ENCODE measurements at places on chromosomes 12 and 14.

- DNase-seq, result no peak
Observed at GRCh38 chr14:61372842-61373555, 51.6 kb downstream of the PRKCH start.

- no peak for DNase-seq
Observed at GRCh38 chr12:73445658-73446324, 1091.8 kb upstream of the ATXN7L3B start.

DNA sequence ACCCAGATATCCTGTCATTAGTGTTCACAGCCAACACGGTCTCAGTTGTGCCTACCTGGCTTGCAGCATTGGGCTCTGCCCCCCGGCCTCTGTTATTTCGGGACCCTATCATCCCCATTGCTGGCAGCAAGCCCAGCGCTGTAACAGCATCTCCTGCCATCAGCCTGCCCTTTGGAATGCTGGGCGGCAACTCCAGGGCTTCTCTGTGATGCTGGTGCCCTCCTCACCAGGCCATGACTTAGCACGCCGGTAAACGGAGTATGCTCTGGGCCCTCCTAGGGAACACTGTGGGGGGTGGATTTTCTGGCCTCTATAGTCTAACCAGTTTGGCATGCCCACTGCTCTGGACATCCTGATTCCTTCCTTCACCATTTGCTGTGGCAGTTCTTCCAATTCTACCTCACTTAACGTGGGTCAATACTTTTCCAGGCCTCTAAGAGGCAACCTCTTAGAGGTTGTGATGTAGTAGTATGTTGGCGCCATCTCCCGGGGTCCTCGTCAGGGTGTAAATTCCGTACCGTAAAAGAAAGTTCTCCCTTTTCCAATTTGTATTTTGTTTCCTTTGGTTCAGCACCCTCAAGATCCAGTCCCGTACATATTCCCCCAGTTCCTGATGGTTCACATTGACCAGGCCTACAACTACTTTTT lies 80.0 kb downstream of the SINHCAF start:
- DNase-seq, result no peak

- DNase-seq, result no peak
Observed at GRCh38 chr14:100438271-100438670, 115.1 kb downstream of the SLC25A47 start.

DNA sequence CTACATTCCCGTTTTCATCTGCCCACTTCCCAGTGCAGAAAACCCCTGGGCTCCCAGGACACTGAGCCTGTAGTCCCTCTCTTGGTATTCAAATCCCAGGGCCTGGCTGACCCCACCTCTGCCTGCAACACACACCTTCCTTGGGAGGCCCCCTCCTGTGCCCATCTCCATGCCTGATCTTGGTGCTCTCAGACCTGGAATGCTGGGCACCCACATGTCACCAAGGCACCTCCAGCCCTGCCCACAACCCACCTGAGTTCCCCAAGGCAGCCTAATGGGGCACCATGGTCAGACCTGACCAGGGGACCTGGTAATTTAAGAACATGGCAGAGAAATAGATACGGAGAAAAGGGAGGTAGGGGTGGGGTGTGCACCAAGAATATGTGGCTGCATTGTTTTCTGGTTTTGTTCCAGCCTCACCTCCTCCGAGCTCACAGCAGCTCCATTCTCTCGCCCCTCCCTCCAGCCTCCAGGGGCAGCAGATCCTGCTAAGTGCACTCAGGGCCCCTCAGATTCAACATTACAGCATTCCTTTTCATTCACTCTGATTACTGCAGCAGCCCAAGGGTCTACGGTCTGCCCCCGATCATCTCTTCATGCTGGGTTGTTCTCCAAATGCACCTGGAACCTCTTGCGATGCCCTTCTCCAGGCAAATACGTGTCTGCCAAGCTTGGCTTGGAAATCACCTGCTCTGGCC lies 9.2 kb upstream of the HSP90AA1 start:
- DNase-seq, result no peak

GRCh38 chr12:112010415-112011344 lies 2.3 kb downstream of the TMEM116 start:
- DNase-seq, result no peak

GRCh38 chr14:38442208-38442607 lies 186.3 kb upstream of the CLEC14A start:
- DNase-seq, result no peak

DNA sequence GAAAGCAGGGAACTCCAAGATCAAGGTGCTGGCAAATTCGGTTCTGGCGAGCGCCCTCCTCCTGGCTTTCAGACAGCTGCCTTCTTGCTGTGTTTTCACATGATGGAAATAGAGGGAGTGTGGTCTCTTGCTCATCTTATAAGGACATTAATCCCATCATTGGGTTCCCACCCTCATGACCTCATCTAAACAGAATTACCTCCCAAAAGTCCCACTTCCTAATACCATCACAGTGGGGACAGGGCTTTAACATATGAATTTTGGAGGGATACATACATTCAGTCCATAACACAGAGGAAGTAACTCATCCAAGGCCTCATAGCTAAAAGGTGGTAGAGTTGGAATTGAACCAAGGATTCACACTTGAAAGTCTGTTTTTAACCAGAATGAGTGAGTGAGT lies 28.6 kb downstream of the DYRK2 start:
- DNase-seq, result no peak

GRCh38 chr12:86293682-86294240 lies 37.6 kb upstream of the MGAT4C start:
- DNase-seq, result no peak

GRCh38 chr12:112852810-112853209 lies 54.0 kb upstream of the OAS1 start:
- no peak for DNase-seq

- no peak for DNase-seq
Observed at GRCh38 chr14:99272899-99273765, 1.1 kb upstream of the BCL11B start.

Data from inflammatory macrophage treated with lipopolysaccharide for 1 hour (primary cell).